ENCODE measurements at places on chromosomes 6 and 20. TPM values are rescaled to one million over a fixed set of nuclear protein-coding genes. Genes with fewer than 3 reads are reported as not detected.

CDH22 gene
- total RNA-seq: 0.57 TPM

PTPN1 gene
- 22.3 TPM for total RNA-seq

PHIP gene
- 14.9 TPM for total RNA-seq

LKAAEAR1 gene
- 0.25 TPM for total RNA-seq

IPCEF1 gene
- 0.32 TPM for total RNA-seq

POLH gene
- total RNA-seq: 26.6 TPM

RHAG gene
- not detected for total RNA-seq

GRM4 gene
- total RNA-seq: under 0.01 TPM
